Activated CD4-positive, alpha-beta memory T cell treated with anti-CD3 and anti-CD28 coated beads for 36 hours (primary cell): ENCODE measurements at places on chromosomes 2 and 18. TPM values are rescaled to one million over a fixed set of nuclear protein-coding genes. Genes with fewer than 3 reads are reported as not detected.

GRCh38 chr2:32591669-32592463 lies 36.0 kb upstream of the TTC27 start:
- peaks cover 31% of the 10 kb centered on the region for H3K4me1 ChIP-seq
- peak overlapping the region; percentile 67 for H3K27ac ChIP-seq

DNA sequence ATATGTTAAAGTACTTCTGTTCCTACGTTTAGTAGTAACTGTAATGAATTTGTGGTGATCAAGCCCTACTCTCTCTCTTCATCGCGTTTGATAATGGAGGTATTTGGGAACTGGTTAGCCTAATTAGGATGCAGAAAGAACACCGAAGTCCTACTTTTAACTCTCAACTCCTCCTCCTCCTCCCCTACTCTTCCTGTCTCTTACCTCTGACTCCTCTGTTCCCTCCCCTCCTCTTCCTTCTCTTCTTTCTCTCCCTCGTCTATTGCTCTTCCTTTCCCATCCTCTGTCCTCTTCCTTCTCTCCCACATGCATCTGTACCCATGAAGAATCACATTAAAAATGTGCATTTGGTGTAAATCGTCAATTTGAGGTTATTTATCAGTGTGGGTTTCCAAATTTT lies 57.8 kb downstream of the RMDN2 start:
- no peak for DNase-seq
- no peak overlapping the region for H3K4me3 ChIP-seq
- H3K27ac ChIP-seq = no peak overlapping the region
- H3K4me1 ChIP-seq = no peaks in the 10 kb centered on the region
- no peaks in the 10 kb centered on the region for H3K36me3 ChIP-seq

GRCh38 chr2:36582538-36582937 lies 15.4 kb downstream of the FEZ2 start:
- H3K27ac ChIP-seq = no peak overlapping the region
- H3K4me1 ChIP-seq = peaks cover 17% of the 10 kb centered on the region
- H3K4me3 ChIP-seq = no peak overlapping the region
- H3K27me3 ChIP-seq = no peaks in the 10 kb centered on the region
- DNase-seq = no peak
- H3K36me3 ChIP-seq = peaks cover 69% of the 10 kb centered on the region

GRCh38 chr2:25202275-25202674 lies 33.9 kb upstream of the POMC start:
- no peak overlapping the region for H3K4me3 ChIP-seq
- no peaks in the 10 kb centered on the region for H3K36me3 ChIP-seq
- peaks cover 6% of the 10 kb centered on the region for H3K4me1 ChIP-seq
- no peak overlapping the region for H3K27ac ChIP-seq

GRCh38 chr2:230694241-230694640 lies 18.4 kb upstream of the CAB39 start:
- H3K36me3 ChIP-seq = no peaks in the 10 kb centered on the region
- H3K27ac ChIP-seq = peak overlapping the region; percentile 16
- peaks cover 23% of the 10 kb centered on the region for H3K4me1 ChIP-seq
- peak; percentile 49 for DNase-seq

DNA sequence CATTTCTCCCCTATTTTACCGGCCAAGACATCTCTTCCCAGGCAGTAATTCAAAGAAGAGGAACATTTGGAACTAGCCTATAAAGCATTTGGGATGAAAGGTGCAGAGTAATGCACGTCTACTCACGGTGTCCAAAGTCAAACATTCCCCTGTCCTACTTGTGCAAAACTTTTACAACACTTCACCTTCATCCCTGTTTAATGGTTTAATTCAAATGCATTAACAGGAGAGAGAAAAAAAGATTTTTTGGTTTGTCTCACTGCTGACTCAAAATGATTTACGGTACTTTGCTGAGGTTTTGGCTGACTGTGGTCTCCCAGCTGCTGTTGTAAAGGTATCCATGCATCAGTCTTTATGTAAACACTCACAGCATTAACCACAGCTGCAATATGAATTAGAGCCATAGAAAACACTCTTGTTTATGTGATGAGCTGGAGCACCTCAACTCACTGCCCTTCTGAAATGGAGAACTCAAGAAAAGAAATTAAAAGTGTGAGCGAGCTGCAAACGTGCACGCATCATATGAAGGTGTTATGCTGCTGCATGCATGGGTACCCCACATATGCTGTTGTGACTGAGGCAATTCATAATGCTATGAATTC lies 220.5 kb downstream of the PIEZO2 start:
- H3K4me1 ChIP-seq = no peaks in the 10 kb centered on the region
- no peaks in the 10 kb centered on the region for H3K27me3 ChIP-seq
- no peak overlapping the region for H3K27ac ChIP-seq

DNA sequence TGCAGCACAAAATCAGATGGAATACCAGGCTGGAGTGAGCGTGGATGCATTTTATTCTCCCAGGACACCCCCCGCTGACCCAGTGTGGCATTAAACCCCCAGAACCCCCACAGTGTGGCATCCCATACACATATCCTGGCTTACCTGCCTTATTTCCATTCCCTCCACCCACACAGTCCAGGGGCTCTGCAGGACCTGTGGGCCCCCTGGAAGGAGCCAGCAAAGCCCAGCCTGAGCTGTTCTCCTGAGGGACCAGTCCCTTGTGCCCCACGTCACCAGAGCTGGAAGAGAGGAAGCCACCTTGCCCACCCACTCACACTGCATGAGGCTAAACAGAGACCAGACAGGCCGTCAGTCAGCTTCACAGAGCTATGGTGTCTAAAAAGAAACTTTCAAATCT lies 20.1 kb downstream of the ST8SIA5 start:
- no peak overlapping the region for H3K27ac ChIP-seq
- no peaks in the 10 kb centered on the region for H3K36me3 ChIP-seq
- no peak for DNase-seq
- H3K4me3 ChIP-seq = no peak overlapping the region

DNA sequence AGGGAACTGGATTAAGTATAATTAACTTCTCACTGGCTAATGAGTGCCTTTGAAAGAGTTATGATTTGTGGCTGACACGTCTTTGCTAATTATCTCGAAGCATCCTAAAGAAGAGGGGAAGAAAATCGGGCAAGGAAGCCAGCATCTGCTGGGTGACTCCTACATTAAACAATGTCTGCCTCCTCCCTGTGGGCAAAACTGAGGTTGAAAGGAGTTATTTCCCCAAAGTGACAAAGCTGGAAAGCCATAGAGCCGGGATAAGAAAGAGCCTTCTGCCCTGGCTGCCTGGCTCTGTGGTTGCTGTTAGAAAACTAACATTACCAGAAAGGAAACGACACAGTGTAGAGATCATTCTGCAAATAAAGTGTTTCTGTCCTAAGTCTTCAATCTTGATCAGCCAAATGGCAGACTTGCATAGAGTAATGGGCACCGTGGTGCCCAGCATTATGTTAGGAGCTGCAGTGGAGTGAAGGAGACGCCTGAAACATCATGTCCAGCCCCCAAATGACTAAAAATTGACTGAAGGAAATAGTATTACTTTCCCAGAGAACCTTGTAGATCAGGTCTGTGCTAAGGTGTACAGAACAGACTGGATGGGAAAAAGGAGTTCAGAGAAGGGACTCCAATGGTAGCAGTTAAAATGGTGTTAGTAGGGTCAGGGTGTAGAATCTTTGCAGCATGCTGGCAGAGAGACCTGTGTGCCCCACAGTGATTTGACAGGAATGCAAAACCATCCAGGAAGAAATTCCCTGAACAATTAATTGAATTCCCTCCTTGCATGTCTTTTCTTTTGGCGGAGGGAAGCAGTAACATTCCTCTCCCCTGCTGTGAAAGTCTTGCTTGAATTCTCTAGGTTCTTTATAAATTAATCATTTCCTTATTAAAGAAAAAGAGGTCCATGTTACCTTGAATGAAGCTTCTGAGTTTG lies 44.4 kb downstream of the ALPK2 start:
- peaks cover 3% of the 10 kb centered on the region for H3K36me3 ChIP-seq
- no peak overlapping the region for H3K4me3 ChIP-seq
- H3K4me1 ChIP-seq = peaks cover 4% of the 10 kb centered on the region
- no peak for DNase-seq

GRCh38 chr2:219916726-219917440 lies 289.5 kb downstream of the SLC4A3 start:
- H3K36me3 ChIP-seq = no peaks in the 10 kb centered on the region
- H3K4me1 ChIP-seq = no peaks in the 10 kb centered on the region
- no peaks in the 10 kb centered on the region for H3K27me3 ChIP-seq
- no peak overlapping the region for H3K27ac ChIP-seq
- no peak overlapping the region for H3K4me3 ChIP-seq
- DNase-seq = no peak

- H3K27me3 ChIP-seq = no peaks in the 10 kb centered on the region
- H3K36me3 ChIP-seq = no peaks in the 10 kb centered on the region
- no peak overlapping the region for H3K4me3 ChIP-seq
- peaks cover 28% of the 10 kb centered on the region for H3K4me1 ChIP-seq
- DNase-seq = no peak
- no peak overlapping the region for H3K27ac ChIP-seq
Observed at GRCh38 chr2:12419803-12420202, 296.9 kb upstream of the TRIB2 start.

DNA sequence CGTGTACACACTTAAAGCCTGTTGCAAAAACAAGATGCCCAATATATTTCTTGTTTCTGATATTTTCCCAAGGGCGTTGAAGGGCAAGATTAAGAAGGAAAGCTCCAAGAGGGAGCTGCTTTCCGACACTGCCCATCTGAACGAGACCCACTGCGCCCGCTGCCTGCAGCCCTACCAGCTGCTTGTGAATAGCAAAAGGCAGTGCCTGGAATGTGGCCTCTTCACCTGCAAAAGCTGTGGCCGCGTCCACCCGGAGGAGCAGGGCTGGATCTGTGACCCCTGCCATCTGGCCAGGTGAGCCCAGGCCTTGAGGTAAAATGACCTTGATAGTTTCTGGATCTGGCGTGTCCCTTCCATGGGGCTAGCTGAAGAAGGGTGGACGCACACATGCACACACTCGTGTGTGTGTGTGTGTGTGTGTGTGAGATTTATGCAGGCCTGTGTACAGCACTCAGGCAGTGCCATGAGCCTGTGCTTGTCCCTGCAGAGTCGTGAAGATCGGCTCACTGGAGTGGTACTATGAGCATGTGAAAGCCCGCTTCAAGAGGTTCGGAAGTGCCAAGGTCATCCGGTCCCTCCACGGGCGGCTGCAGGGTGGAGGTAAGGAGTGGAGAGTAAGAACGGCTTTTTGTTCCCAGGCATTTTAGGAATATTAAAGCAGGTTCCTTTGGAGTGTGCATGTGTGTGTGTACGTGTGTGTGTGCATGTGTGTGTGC lies 23.6 kb downstream of the MLPH start:
- peaks cover 6% of the 10 kb centered on the region for H3K4me1 ChIP-seq
- no peak overlapping the region for H3K4me3 ChIP-seq
- H3K36me3 ChIP-seq = no peaks in the 10 kb centered on the region

GRCh38 chr2:21740484-21740883 lies 616.7 kb downstream of the TDRD15 start:
- no peak overlapping the region for H3K4me3 ChIP-seq
- no peaks in the 10 kb centered on the region for H3K4me1 ChIP-seq
- H3K36me3 ChIP-seq = no peaks in the 10 kb centered on the region

- peaks cover 24% of the 10 kb centered on the region for H3K4me1 ChIP-seq
- no peaks in the 10 kb centered on the region for H3K27me3 ChIP-seq
- no peak overlapping the region for H3K27ac ChIP-seq
- peaks cover 14% of the 10 kb centered on the region for H3K36me3 ChIP-seq
- DNase-seq = no peak
Observed at GRCh38 chr2:53755121-53755520, 12.5 kb upstream of the CHAC2 start.

DNA sequence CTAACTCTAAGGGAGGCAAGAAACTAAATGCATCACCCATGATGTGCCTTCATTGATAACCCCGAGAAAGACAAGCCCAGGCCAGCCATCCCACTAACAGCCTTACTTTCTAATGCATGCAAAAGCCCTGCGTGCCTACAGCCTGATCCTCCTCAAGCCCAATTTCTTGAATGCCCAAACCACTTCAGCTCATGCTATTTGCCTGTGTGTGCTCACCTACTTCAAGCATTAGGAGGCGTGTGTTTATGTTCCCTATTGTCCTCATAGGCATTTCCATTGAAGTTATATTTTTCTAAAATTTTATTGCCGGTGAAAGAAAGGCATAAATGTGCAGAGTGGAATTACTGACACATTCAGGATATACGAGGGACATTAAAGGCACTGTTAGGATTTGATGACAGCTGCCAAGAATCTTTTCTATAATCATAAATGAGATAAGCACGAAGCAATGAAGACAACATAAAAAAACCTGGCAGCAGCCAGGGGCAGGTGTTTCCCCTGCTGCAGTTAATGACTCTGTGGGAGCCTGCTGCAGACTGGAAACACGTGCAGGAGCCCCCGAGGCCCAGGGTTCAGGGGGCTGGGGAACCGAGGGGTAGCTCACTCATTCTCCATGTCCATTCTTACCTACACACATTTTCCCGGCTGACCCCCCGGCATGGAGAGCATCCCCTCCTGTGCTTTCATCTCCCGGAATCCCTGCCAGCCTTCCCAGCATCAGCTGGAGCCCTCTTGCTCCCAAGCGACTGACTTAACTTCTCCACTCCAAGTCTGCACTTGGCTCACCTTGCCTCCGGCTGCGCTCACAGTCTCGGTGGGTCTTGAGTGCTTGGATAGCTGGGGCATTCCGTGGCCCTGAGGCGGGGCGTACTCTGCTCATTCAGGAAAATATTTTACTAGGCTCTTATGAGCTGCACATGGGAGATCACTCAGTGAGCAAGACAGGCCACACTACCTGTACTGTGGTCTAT lies 292.3 kb upstream of the SIX2 start:
- no peaks in the 10 kb centered on the region for H3K4me1 ChIP-seq
- no peak overlapping the region for H3K27ac ChIP-seq
- DNase-seq = no peak
- no peak overlapping the region for H3K4me3 ChIP-seq

GRCh38 chr2:235001237-235002133 lies 49.7 kb downstream of the SH3BP4 start:
- H3K4me1 ChIP-seq = no peaks in the 10 kb centered on the region
- no peak for DNase-seq
- no peak overlapping the region for H3K27ac ChIP-seq
- H3K27me3 ChIP-seq = no peaks in the 10 kb centered on the region

GRCh38 chr2:144835634-144836350 lies 315.9 kb upstream of the ZEB2 start:
- H3K4me3 ChIP-seq = no peak overlapping the region
- H3K36me3 ChIP-seq = no peaks in the 10 kb centered on the region
- no peaks in the 10 kb centered on the region for H3K27me3 ChIP-seq

- peak within 1 kb of the TSS; percentile 85 for H3K4me3 ChIP-seq
- peak within 1 kb of the TSS; percentile 85 for H3K27ac ChIP-seq
- H3K4me1 ChIP-seq = peaks cover 77% of the 10 kb centered on the region
- peak; percentile 91 for DNase-seq
Observed at GRCh38 chr2:11746376-11746806, at the start of gene LPIN1. LPIN1 (plus strand) TSS chr2:11746632; CDS start chr2:11765542, 18,910 bp downstream.

DNA sequence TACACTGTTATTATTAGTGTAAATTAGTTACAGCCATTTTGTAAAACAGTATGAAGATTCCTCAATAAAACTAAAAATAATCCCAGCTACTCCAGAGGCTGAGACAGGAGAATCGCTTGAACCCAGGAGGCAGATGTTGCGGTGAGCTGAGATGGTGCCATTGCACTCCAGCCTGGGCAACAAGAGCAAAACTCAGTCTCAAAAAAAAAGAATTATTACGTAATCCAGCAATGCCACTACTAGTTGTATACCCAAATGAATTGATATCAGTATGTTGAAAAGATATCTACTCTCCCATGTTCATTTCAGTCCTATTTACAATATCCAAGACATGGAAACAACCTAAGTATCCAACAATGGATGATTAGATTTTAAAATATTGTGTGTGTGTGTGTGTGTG lies 313.6 kb downstream of the EPHA4 start:
- H3K4me3 ChIP-seq = no peak overlapping the region
- peaks cover 9% of the 10 kb centered on the region for H3K27me3 ChIP-seq

Gene C1QL2
- total RNA-seq = not detected

Gene COL4A3
- not detected for total RNA-seq

Gene CSRNP3
- not detected for total RNA-seq

Gene MSTN
- not detected for total RNA-seq

Gene FRZB
- not detected for total RNA-seq

Gene SLC11A1
- 0.10 TPM for total RNA-seq

Gene FAM228B
- 6.5 TPM for total RNA-seq
